HT-29 (cell line): ENCODE measurements at places on chromosomes 5 and 9. TPM values are rescaled to one million over a fixed set of nuclear protein-coding genes. Genes with fewer than 3 reads are reported as not detected.

Gene C5orf34
- 2.5 and 3.8 TPM in 2 replicates for total RNA-seq

Gene ANKRD31
- total RNA-seq, result 0.05 TPM in 1 of 2 replicates, not detected in the other

GRCh38 chr5:59745415-59745863 lies 148.1 kb downstream of the PDE4D start:
- DNase-seq, result no peak

- DNase-seq, result no peak
Observed at GRCh38 chr9:79671558-79671957, 99.8 kb downstream of the TLE4 start.

DNA sequence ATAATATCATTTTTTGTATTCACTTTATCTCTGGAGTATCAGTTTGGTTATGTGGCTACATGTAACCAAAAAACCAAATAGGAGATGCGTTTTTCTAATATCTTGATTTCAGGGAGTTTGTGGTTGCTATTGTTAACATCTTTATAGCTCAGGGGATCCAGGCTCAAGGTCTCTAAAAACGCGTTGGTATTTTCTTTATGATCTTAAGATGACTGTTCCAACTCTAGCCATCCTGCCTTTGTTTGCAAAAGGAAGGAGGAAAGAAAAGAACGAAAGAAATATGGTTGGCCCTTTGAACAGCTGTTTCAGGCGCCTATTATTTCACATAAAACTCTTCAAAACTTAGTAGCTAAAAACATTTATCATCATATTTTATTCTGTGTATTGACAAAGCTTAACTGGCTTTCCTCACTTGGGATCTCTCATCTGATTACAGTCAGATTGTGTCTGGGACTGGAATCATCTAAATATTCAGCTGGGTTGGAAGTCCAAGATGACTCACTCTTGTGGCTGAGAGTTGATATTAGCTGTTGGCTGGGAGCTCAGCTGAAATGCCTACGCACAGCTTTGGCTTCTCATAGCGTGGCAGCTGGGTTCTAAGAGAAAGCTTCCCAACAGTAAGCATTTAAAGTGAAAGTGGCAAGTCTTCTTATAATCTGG lies 60.1 kb downstream of the FAM174A start:
- DNase-seq, result peak; percentile 56

DNA sequence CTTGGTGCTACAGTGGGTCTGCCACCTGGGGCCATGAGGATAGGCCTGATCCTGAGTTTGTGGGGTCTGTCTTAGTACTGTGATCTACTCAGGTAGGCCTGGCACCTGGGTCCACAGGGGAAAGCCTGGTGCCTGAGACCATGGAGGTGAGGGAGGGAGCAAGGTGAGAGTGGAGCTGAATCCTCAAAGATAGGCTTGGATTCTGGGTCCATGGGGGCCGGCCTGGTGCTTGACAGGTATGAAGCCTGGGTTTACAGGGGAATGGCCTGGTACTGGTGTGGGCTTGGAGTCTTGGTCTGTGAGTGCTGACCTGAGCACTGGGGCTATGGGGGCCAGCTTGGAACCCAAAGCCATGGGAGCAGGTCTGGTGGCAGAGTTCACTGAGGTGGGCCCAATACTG lies 439.2 kb upstream of the SMARCA2 start:
- no peak for DNase-seq
